ENCODE measurements at places on chromosomes 1 and 21.
A peak's percentile ranks its signal among the peaks of the same experiment; 100 is the strongest.

GRCh38 chr1:61081686-61082310 is 563 bp upstream of the NFIA start:
- DNase-seq: no peak

DNA sequence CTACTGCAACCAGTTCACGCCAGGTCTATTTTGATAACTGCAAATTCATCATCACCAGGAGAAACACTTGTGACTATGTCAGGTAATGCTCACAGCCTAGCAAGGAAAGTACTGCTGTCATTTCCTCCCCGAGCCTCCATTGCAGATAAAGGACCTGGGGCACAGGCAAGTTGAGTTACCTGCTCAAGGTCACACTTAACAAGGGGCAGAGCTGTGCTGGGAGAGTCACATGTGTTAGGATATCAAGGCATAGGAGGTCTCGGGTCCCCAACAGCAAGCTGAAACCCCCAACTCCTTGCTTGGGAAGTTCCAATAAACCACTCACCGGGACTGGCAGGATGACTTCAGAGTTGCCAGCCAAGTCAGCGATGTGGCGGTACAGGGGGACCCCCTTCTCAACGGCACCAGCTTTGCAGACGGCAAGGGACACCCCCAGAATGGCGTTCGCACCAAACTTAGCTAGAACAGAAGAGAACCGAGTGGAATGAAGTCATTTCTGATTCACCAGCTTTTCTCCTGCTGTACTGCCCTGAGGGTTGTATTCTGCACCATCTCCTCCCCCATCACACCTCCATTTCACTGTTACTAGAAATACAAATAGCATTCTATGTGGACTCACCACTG is 11.6 kb downstream of the ENO1 start:
- DNase-seq: no peak

DNA sequence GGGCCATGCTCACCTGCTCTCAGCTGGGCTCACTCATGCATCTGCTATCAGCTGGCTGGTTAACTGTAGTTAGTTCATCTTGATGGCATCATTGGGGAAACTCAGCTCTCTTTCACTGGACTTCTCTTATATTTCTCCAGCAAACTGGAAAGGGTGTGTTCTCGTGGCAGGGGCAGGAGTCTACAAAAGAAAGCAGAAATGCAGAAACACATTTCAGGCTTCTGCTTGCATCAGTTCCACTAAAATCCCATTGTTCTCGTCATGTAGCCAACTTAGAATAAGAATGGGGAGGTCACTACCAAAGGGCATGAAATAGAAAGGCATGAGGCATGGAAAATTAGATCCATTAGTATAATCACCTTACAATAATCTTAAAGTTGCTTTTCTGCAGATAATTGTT is 207.3 kb downstream of the NRIP1 start:
- no peak for DNase-seq

DNA sequence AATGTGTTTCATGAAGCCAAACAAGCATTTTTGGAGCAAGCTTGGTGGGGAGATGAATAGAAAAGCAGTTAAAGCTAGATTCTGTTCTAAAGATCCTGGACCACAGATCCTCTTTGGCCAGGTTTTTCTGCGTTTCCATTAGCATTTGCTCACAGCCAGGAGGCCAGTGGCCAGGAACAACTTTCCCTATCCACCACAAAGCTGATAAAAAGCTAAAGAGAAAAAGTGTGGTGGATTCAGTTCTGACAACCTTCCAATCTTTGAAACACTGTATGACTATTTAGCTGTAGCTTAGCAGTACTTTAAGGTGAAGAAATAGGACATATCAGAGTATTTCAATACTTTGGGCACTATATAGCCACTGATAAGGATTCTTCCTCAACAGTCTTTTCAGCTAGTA is 3.0 kb upstream of the NEK7 start:
- DNase-seq: no peak

- no peak for DNase-seq
Measured at GRCh38 chr1:232225336-232226131, 404.4 kb downstream of the SIPA1L2 start.

GRCh38 chr1:203557390-203557789 is 63.4 kb downstream of the OPTC start:
- no peak for DNase-seq

GRCh38 chr1:85296980-85297379 is 20.5 kb upstream of the BCL10 start:
- no peak for DNase-seq

DNA sequence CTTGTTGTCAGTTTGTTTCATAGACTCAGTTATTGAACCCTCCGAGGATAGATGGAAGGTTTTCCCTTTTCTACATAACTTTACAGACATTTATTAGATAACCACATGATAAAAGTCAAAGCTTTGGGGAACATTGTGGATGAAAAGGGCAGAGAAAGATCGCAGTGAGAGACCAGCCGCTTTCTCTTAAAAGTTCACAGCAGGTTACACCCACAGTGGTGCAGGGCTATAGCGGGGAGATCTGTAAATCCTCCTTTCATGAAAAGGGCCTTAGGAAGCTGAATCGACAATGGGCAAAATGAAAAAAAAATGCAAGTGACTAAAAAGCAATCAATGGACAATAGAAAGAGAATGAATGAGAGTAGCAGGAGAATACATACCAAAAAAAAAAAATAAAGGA is 218.6 kb downstream of the GRIK1 start:
- DNase-seq: no peak

- DNase-seq: no peak
Measured at GRCh38 chr1:99374109-99374508, 109.8 kb downstream of the PLPPR4 start.

- no peak for DNase-seq
Measured at GRCh38 chr1:37776946-37777516, 12.1 kb upstream of the EPHA10 start.

DNA sequence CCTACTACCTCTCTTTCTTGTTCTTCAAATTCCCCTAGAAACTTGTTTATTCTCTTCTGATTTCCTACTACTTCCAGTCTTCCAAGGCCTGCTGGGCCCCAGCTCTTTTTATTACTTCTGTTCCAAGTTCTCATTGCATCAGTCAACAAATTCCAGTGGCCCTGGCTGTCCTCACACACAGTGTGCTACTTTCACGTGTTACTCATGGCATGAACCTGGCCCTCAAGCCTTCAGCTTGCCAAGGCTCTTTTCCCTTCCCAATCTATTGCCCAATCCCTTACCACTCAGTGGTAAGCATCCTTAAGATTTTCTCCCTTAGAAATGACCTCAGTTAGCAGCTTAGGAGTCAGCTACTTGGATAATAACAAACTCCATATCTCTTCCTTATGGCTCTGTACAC is 613.5 kb downstream of the LMO4 start:
- peak; percentile 24 for DNase-seq

DNA sequence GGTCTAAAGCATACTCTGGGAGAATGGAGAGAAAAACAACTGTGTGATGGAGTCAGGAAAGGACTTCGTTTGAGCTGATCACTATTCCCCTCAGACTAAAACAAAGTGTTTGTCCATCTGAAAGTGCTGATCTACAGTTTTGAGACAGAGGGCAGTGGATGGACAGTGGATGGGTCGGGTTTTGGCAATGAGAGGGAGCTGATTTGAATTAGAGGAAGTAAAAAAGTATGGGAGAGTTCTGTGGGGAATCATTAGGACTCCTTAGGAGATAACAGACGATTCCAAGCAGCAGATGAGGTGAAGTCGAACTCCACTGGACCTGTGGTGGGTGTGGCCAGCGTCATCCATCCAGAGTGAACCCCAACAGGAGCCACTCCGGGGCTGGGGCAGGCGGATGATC is 62.3 kb downstream of the PTGS2 start:
- no peak for DNase-seq

GRCh38 chr1:157178490-157178889 is 40.3 kb upstream of the ETV3 start:
- DNase-seq: no peak

GRCh38 chr1:179889589-179889988 is 7.5 kb downstream of the TOR1AIP1 start:
- DNase-seq: no peak

GRCh38 chr21:26070822-26071425 is 99.6 kb downstream of the APP start:
- DNase-seq: no peak

DNA sequence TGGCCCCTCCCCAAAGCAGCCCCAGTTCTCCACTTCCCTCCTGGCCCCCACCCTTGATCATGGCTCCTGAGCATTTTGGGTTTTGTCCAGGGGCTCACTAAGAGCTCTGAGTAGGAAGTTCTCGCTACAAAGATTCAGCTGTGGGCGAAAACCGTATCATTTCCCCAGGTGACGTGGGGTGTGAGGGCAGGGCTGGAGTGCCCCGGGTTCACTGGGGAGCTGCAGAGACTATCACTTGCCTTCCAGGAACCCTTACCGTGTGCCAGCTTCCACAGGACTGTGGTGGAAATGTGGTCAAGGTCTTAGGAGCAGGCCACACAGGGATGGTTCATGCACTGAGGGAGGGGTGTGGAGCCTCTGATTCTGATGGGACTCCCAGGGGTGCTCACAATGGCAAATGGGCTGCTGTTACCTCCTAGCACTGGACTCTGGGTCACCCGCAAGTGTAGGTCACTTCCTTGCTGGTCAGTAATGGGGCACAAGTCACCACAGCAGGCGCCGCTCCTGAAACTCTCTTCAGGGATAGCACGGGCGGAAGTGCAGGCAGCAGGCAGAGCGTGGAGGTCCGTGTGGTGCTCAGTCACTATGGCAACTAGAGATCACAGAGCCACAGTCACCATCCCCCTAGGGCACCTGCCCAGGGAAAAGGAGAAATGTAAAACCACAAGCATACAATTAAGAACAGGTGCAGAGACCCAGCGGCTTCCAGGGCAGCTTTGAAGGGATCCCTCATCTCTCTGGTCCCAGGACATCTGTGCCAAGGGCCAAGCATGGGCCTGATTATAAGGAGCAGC is 35.4 kb downstream of the RSPH1 start:
- DNase-seq: no peak

GRCh38 chr1:10897981-10898728 is 101.7 kb upstream of the CASZ1 start:
- DNase-seq: no peak

DNA sequence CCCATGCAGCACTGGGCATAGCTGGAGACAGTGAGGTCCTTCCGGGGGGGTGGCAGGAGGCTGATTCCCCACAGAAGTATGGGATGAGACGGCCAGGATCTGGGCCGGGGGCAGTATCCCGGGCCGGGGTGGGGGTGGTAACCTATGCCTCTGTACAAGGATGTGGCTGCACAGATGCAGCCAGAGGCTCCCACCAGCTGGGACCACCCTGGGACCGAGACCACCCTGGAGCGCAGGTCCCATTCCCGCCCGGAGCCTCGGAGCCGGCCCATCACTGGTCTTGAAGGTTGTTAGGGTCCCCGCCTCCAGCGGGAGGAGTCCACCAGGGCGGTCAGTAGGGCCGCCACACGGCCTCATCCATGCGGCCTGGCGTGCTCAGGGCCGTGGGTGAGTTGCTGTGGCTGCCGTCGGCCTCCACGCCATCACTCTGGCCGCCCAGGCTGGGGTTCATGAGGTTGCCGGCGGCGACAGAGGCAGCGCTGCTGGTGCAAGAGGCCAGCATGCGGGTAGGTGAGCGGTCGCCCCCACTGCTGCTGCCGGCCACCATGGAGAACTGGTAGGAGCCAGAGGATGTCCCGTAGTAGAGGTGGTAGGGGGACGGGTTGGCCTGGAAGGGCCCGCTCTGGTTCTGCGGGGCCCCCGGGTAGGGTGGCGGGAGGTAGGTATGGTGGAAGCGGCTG is 28.1 kb downstream of the RUNX3 start:
- DNase-seq: peak; percentile 17

DNA sequence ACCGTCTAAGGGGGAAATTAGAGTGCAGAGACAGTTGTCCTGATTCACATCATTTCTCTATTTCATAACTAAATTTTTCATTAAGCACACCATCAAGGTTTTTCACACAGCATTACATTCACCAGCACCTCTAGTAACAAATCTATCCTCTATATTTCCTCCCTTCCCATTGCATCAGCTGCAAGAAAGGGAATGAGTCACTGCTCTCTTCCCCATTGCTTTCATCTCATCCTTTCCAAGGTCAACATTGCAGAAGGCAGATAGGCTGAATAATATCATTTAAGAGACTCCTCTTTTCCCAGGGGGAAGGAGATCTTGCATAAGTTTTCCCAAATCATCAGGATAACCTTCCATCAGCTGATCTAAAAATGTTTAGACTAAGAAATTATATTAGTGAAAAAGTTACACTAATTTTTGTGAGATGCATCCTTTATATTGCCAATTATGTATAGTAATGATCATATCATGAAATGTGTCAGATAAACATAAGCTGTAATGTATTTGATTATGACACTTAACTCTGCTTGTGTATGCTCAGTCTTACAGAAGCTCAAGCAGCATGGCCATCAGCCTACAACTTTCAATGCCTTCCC is 4.3 kb downstream of the INTS7 start:
- no peak for DNase-seq

DNA sequence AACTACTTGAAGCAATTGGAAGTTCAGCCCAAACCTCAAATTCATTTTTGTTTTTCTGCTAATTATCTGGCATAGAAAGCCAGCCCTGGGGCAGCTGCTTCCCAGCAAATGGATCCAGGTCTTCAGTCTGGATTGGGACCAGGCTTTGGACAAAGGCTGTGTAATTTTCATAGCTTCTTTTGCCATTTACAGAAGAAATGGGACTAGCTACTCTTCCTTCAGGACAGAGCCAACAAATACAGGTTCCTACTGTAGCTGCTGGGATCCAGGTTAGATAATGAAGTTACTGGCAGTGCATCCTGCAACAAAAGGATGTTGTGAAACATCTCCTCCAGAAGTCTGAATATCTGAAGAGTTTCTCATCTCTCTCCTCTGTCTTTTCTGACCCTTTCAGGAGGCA is 171.5 kb upstream of the CAMK1G start:
- no peak for DNase-seq

- no peak for DNase-seq
Measured at GRCh38 chr21:44378646-44379514, 25.5 kb downstream of the TRPM2 start.

DNA sequence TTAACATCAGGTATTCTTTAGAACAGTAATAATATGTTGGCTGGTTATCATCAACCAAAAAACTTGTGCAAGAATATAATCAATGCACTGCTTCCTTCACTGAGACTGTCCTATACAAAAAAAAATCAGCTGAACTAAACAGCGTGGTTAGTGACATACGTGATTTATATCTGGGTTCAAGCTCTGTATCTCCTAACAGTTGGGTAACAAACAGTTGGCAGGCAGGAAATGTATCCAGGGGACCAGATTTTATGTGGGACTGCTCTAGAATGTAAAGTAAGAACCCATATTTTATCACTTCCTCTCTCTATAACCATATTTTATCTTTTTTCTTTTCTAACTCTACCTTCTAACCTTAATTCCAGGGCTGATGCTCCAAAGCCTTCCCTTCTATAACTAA is 8.0 kb downstream of the ACBD6 start:
- no peak for DNase-seq

DNA sequence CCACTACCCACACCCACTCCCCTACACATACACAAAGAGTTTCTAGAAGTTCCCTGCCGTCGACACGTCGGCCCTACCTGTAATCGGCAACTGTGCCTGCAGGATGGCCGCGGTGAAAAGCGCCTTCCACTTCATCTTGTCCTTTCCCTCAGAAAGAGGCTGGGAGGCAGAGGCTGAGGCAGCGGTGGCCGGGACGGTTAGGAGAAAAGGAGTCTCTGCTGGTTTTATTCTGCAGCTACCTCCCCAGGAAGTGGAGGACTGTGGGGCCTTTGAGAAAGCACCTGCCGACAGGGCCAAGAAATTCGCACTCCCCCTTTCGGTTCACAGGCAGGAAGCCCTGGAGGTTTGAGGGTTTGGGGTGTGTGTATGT is at the start of gene CD247:
Gene CD247 (minus strand): TSS at position 199 of the 370 bp plus-strand sequence. CDS start 64 bp downstream, at position 135.
- DNase-seq: no peak

- DNase-seq: no peak
Measured at GRCh38 chr21:28216976-28217523, 775.6 kb downstream of the LTN1 start.
